Amniotic stem cell (primary cell): ENCODE measurements at places on chromosomes 1 and 21.
A peak's percentile ranks its signal among the peaks of the same experiment; 100 is the strongest.

GRCh38 chr1:33120436-33121231 is 39.7 kb downstream of the AZIN2 start:
- no peak for DNase-seq

GRCh38 chr1:244651956-244652622 is 837 bp upstream of the DESI2 start:
- DNase-seq: no peak

DNA sequence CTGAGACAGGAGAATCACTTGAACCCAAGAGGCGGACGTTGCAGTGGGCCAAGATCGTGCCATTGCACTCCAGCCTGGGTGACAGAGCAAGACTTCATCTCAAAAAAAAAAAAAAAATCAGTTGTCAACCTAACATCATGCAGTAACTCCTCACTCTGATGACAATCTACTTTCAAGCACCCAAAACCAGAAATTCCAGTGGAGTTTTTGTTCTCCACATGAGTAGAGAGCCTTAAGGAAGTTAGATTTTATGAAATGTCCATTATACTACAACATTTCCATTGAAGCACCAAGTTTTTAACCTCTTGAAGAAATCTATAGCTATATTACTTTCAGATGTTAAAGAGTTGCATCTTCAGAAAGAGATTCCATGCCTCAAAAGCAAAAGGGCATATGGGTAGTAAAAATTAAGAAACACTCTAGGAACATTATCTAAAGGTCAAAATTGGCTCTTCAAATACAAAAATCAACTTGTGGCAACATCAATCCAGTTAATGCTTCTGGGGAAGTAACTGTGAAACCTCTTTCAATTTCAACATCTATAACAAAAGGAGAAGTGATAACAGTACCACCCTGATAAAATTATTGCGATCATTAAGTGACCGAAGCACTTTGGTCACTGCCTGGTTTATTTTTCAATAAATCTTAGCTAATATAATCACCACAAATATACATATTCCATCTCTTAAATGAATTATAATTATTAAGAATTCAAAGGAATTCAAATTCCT is 7.7 kb downstream of the LPGAT1 start:
- no peak for DNase-seq

GRCh38 chr1:209048941-209049669 is 534.4 kb upstream of the CAMK1G start:
- DNase-seq: no peak

GRCh38 chr1:223707256-223708000 is 4.9 kb upstream of the CAPN2 start:
- DNase-seq: peak; percentile 93

GRCh38 chr1:221823561-221823960 is 81.7 kb upstream of the DUSP10 start:
- no peak for DNase-seq

- no peak for DNase-seq
Observed at GRCh38 chr1:221437926-221438325, 304.0 kb downstream of the DUSP10 start.

- no peak for DNase-seq
Observed at GRCh38 chr1:171654942-171655745, 2.7 kb upstream of the MYOC start.

DNA sequence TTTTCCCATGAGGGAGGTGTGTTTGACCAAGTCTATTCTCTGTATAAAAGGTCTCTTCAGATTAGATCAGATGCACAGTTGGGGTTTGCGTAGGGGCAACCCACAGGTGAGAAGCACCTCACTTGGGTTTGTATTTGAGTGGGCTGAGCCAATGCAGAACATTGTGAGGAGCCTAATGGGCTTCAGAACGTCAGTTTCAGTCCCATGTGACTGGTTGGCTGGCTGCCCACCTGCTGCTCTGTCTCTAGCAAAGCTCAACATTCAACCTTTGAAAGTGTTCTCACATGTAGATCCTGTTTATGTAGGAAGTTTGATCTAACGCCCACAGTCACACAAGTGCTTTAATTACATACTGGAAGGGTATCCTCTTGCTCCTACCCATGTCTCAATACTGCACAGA is 105.5 kb downstream of the FASLG start:
- DNase-seq: no peak

DNA sequence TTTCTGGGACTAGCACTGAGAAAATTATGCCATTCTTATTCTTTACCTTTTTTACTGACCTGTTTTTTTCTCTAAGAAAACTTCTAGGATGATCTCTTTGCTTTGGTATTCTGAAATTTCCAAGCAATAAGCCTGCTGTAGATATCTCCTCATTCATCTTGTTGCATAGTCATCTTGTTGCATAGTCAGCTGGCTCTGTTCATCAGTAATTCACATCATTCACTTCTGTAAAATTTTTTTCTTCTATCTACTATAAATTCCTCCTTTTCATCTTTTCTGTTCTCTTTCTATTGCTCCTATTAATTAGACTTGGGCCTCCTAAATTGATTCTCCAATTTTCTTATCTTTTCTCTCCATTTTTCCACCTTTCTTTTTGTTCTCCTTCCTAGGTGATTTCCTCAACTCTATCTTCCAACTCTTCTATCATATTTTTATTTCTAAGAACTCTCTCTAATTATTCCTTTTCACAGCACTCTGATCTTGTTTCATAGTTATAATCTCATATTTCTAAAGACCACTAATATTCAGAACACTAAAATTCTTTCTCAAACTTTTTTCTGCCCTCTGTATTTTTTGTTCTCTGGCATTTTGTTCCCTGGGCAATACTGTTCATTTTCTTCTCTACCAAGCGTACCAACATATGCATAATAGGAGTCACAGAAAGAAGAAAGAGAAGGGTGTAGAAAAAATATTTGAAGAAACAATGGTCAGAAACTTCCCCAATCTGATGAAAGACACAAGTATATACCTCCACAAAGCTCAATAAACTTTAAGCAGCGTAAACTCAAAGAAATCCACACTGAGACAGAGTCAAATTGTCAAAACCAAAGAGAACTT is 17.7 kb downstream of the TUT4 start:
- DNase-seq: no peak

GRCh38 chr1:167927046-167927754 is 9.3 kb upstream of the DCAF6 start:
- DNase-seq: no peak

- DNase-seq: no peak
Observed at GRCh38 chr21:34939673-34940331, 109.3 kb downstream of the RUNX1 start.
